ENCODE measurements at places on chromosomes 5 and 9.

DNA sequence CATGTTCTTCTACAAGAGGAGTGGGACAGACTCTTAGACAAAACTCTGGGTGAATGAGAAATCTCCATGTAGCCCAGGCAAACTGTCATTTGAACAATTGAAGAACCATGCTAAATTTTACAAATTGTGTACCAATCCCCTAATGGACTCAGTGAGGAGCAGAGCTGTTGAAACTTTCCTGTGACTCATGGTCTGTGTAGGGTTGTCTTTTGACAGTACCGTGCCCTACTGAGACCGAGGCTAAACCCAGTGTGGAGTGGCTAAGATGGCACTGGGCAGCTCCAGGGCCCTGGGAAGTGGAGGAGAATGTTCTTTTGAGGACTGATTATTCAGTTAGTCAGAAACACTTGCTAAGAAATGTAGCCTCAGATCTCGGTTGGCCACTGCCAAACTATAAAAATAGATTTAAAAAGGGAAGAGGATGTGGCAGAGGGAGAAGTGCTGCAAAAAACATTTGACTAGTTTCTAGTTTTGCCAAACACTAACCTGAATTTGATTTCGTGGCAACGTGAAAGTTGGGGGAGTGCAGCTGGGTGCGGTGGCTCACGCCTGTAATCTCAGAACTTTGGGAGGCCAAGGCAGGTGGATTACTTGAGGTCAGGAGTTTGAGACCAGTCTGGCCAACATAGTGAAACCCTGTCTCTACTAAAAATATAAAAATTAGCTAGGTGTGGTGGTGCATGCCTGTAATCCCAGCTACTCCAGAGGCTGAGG, 24.7 kb downstream of the POU4F3 start:
- no peak for DNase-seq

DNA sequence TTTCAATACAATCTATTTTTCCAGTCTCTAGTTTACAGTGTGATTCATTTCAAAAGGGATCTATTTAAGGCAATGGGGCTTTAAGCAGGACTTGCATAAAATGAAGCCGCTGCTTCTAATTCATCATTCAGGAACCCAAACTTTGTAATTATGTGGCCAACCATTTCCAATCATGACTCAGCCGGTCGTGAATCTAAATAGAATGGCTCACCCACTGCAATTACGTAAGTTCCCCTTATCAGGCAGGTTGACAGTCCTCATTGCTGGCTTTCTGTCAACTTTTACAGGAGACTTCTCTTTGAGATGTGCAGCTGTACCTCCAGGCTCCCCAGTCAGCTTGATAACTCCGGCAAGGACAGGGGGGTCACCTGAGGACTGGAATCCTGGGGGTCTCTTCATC, 152.8 kb upstream of the DAP start:
- DNase-seq: peak; percentile 6

GRCh38 chr9:77764894-77765780, 117.0 kb upstream of the GNA14 start:
- peak; percentile 44 for DNase-seq

GRCh38 chr9:25519286-25519685, 159.0 kb downstream of the TUSC1 start:
- no peak for DNase-seq

- peak; percentile 82 for DNase-seq
Measured at GRCh38 chr5:140251527-140251973, 51.4 kb downstream of the PFDN1 start.

GRCh38 chr9:121910491-121911040, 182.5 kb downstream of the TTLL11 start:
- DNase-seq: no peak

- no peak for DNase-seq
Measured at GRCh38 chr9:4328723-4329122, 28.9 kb upstream of the GLIS3 start.

DNA sequence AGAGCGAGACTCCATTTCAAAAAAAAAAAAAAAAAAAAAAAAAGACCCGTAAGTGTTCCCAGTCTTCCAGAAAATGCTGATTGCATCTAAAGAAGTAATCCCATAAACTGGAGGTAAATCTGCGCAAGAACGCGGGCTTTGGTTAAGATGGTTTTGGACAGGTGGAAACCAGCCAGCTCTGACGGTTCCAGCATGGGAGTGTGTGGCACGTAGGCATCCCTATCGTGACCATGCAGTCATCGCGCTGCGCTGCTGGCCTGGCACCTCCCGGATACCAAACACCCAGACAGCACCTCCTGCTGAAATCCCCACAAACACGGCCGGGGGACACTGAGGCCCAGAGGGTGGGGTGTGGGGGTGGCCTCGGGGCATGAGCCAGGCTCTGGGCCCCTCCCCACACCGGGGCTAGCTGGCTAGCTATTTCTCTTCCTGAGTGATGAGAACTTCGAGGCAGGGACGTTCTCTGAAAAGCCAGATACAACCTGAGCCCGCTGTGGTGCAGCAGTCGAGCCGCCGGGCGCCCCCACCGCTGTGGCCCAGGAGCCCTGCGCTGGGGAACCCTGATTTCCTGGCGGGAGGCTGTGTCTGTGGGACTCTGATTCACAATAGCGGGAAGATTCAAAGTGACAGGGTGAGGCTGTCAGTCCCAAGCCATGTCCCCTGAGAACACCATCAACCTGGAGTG, 32.2 kb upstream of the NOTCH1 start:
- DNase-seq: peak; percentile 8

Measured in ACHN (cell line).